Left hindlimb (tissue), 1 donor: ENCODE measurements at places on chromosomes 4 and X.

GRCh38 chr4:141914746-141915145 is 278.4 kb downstream of the IL15 start:
- no peak for DNase-seq

GRCh38 chr4:80452768-80453167 is 117.2 kb downstream of the CFAP299 start:
- DNase-seq, result no peak

- no peak for DNase-seq
Measured at GRCh38 chr4:169658975-169659715, 38.8 kb downstream of the CLCN3 start.

DNA sequence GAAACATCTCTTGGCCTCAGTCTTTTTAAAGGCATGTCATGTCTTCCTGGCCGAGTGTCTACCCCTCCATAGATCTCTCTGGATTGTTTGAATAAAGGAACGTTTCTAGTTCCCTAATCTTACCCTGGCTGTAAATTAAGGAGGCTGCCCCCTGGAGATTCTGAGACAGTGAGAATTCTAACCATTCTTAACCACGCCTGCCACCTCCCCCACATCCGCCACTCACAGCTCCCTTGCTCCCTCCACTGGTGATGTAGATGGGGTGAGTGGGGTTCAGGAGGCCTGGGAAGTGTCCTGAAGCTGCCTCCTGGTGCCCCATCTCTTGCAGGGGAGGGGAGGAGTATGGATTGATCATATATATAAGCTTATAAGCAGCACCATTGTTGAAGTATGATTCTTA is 48.0 kb upstream of the TRIM2 start:
- DNase-seq, result no peak

DNA sequence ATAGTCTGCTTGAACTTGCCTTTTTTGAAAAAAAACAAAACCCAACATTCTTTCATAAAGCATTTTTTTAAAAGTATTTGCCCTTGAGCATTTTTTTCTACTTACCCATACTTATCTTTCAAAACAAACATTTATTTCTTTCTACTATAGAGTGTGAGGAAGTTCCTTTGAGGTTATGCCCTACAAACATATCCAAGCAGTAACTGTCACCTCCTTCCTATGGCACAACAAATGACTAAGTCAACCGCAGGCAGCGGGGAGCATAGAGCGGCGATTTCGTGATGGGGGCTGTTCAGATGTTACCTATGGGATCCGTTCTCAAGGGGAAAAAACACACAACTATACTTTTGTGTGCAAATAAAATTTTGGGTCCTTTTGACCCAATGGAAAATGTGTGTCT is 19.4 kb downstream of the SPRY1 start:
- DNase-seq, result no peak
